ENCODE measurements at places on chromosomes 3 and 15. TPM values are rescaled to one million over a fixed set of nuclear protein-coding genes. Genes with fewer than 3 reads are reported as not detected.

Gene WDR93
- not detected for polyA plus RNA-seq

GRCh38 chr3:10012106-10012505 is 14.1 kb upstream of the FANCD2 start:
- no peaks in the 10 kb centered on the region for H3K27me3 ChIP-seq
- no peaks in the 10 kb centered on the region for H3K36me3 ChIP-seq
- no peak overlapping the region for H3K27ac ChIP-seq
- no peak overlapping the region for H3K4me3 ChIP-seq

DNA sequence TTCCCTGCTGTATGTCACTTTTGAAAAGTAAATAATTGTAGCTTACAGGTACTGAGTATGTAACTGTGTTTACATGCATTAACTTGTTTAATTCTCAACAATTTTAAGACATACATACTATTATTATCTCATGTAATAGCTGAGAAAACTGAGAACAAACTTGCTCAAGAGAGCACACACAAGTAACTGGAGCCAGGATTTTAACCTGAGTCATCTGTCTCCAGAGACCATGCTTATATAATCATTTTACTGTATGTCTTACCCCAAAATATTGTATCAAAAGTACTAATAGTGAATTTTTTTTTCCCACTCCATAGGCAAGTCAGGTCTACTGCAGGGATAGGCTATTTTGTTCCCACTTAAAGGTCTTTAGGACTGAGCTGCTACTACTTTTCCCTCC is 95.4 kb downstream of the FEZF2 start:
- no peak for DNase-seq
- H3K27ac ChIP-seq, result no peak overlapping the region
- no peak overlapping the region for H3K4me3 ChIP-seq

DNA sequence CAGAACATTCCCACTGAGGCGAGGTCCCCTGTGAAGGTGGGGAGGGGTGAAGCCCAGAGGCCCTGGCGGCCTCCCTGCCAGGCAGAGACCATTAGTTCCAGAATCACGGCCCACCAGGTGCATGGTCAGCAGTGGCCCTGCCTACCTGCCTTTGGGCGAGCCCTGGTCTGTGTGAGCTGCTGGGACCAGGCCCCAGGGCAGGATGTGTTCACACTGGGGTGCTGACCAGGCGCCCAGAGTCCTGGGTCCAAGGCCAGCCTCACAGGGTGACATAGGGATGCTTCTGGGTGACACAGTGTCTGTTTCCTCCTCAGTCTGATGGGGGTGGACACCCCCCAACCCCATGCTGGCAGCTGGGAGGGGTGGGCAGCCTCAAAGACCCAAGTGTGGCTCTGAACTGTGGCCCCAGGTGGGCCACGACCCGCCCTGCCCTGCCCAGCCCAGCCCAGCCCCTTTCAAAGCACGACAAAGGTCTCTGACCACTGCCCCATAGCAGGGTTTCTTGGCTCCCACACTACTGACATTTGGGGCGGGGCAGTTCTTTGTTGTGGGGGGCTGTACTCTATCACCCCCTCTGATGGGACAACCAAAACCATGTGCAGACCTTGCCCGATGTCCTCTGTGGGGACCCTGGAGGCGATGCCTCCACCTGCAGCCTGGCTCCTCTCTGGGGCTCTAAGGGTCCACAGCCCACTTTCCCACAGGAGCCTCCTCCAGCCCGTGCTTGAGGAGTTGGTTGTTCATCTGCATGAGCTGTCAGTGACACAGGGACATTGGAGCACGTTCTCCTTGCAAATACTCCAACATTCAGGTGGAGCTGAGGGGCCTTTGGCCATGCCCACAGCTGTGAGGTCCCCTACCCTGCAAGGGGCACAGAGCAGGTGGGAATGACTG is 44.8 kb upstream of the SLC41A3 start:
- H3K27ac ChIP-seq, result no peak overlapping the region
- H3K27me3 ChIP-seq, result no peaks in the 10 kb centered on the region
- H3K4me3 ChIP-seq, result no peak overlapping the region
- no peak for DNase-seq
- H3K36me3 ChIP-seq, result no peaks in the 10 kb centered on the region
- H3K4me1 ChIP-seq, result no peaks in the 10 kb centered on the region

- no peak for DNase-seq
- H3K4me3 ChIP-seq, result no peak overlapping the region
- H3K27me3 ChIP-seq, result no peaks in the 10 kb centered on the region
- no peaks in the 10 kb centered on the region for H3K4me1 ChIP-seq
These were observed 51.0 kb upstream of the SH3GL3 start for GRCh38 chr15:83396101-83396500.

Gene GATM
- polyA plus RNA-seq, result not detected

- no peaks in the 10 kb centered on the region for H3K27me3 ChIP-seq
- no peak for DNase-seq
- no peak overlapping the region for H3K4me3 ChIP-seq
- H3K36me3 ChIP-seq, result no peaks in the 10 kb centered on the region
These were observed 299.2 kb downstream of the FHIT start for GRCh38 chr3:60952055-60952454.

DNA sequence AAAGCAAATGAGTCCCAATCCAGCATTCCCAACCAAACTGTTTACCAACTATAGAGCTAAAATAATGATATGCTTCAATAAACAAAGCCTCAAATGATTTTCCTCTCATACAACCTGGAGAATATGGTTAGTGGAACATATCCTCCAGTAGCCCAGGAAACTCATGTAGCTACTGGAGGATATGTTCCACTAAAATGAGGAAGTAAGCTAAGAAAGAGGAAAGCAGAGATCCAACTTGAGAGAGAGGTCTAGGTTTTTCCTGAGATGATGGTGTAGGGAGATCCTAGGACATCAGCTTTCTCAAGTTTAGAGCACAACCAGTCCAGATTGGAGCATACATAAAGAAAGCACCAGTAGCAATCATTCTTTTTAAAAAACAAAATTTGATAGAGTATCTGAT is 44.6 kb upstream of the SLC4A7 start:
- H3K4me1 ChIP-seq, result peaks cover 9% of the 10 kb centered on the region
- DNase-seq, result no peak
- H3K27ac ChIP-seq, result no peak overlapping the region
- H3K27me3 ChIP-seq, result no peaks in the 10 kb centered on the region
- no peak overlapping the region for H3K4me3 ChIP-seq

GRCh38 chr3:68467465-68467864 is 464.9 kb downstream of the TAFA4 start:
- no peaks in the 10 kb centered on the region for H3K36me3 ChIP-seq
- no peak overlapping the region for H3K27ac ChIP-seq
- no peak overlapping the region for H3K4me3 ChIP-seq
- no peak for DNase-seq
- H3K27me3 ChIP-seq, result no peaks in the 10 kb centered on the region

Gene CRYBG3
- polyA plus RNA-seq, result 0.83 TPM

Gene PRTG
- polyA plus RNA-seq, result not detected

- H3K27ac ChIP-seq, result no peak overlapping the region
- H3K4me1 ChIP-seq, result no peaks in the 10 kb centered on the region
- no peak overlapping the region for H3K4me3 ChIP-seq
- no peaks in the 10 kb centered on the region for H3K36me3 ChIP-seq
- no peak for DNase-seq
- H3K27me3 ChIP-seq, result no peaks in the 10 kb centered on the region
These were observed 156.0 kb upstream of the SOX2 start for GRCh38 chr3:181555681-181556080.

GRCh38 chr15:80121546-80121945 is 31.3 kb upstream of the FAH start:
- H3K4me3 ChIP-seq, result no peak overlapping the region
- DNase-seq, result no peak
- H3K27ac ChIP-seq, result no peak overlapping the region
- no peaks in the 10 kb centered on the region for H3K4me1 ChIP-seq
- H3K36me3 ChIP-seq, result peaks cover 6% of the 10 kb centered on the region

DNA sequence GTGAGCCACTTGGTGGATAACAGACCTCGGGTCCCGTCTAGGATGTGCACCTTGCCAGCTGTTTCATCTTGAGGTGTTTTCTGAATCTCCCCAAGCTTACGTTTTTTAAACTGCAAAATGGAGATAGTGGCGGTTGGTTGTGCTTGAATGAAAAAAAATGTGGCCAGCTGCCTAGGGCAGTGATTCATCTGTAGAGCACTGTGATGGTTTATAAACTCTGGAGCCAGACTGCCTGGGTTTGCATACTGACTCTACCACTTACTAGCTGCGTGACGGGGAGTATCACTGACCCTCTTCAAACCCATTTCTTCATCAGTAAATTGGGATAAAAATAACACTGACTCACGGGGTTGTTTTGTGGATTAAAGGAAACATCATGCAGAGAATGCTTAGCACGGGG is 159.1 kb downstream of the CHL1 start:
- no peak overlapping the region for H3K27ac ChIP-seq
- DNase-seq, result no peak
- no peak overlapping the region for H3K4me3 ChIP-seq
- H3K4me1 ChIP-seq, result no peaks in the 10 kb centered on the region

DNA sequence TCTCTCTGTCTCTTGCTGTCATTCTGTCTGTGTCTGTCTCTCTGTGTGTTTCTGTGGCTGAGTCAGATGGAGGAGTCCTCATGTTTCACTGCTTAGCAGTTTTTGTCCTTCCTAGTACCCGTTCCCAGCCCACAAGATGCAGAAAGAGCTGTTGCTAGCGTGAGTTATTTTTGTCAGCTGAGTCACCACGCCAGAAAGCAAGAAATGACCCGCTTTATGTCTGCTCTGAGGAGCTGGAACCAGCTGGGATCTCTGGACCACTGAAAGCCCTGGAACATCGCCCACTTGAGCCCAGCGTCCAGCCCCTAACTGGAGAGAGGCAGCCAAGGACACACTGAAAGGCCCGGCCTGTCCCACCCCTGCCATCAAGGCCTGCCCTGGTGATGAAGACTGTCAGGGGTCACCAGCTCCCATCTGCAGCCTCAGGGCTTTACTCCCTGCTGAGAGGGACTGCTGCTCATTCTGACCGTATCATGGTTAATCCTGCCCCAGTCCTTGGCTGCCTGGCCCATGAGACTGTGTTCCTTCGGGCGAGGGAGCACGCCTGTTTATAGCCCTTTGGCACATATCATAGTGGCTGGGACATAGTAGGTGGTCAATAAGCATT is 101.7 kb upstream of the TPM1 start:
- no peak overlapping the region for H3K4me3 ChIP-seq
- DNase-seq, result no peak
- H3K27ac ChIP-seq, result no peak overlapping the region
- no peaks in the 10 kb centered on the region for H3K36me3 ChIP-seq
- no peaks in the 10 kb centered on the region for H3K27me3 ChIP-seq

Gene MANF
- polyA plus RNA-seq, result 64.1 TPM

DNA sequence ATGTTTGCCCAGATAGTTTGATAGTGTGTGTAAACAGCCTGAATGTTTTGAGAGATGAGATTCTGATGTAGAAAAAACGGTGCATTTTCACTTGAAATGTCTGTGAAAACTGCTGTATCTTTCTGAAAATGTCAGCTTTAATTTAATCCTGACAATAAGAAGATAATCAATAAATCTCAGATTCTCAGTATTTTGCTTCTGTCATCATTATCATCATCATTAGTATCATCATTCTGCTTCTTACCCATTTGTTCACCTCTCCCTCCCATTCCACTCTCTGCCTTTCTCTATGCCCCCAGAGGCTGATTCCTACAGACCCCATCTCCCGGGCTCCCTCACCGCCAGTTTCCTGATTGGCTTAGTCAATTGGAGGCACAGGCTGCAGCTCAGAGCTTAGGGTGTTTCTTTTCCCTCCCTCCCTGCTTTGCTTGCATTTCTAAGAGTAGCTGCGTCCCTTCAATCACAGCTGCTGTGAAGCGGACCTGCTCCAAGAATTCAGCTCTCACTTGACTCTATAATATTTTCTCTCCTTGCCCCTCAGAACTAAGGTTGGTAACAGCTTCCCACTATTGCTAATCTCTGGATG is 8.2 kb upstream of the SNTN start:
- H3K27ac ChIP-seq, result no peak overlapping the region
- no peaks in the 10 kb centered on the region for H3K27me3 ChIP-seq
- no peak for DNase-seq
- H3K4me3 ChIP-seq, result no peak overlapping the region
- H3K36me3 ChIP-seq, result no peaks in the 10 kb centered on the region

Gene NAA50
- 77.5 TPM for polyA plus RNA-seq

Gene AMOTL2
- polyA plus RNA-seq, result not detected

DNA sequence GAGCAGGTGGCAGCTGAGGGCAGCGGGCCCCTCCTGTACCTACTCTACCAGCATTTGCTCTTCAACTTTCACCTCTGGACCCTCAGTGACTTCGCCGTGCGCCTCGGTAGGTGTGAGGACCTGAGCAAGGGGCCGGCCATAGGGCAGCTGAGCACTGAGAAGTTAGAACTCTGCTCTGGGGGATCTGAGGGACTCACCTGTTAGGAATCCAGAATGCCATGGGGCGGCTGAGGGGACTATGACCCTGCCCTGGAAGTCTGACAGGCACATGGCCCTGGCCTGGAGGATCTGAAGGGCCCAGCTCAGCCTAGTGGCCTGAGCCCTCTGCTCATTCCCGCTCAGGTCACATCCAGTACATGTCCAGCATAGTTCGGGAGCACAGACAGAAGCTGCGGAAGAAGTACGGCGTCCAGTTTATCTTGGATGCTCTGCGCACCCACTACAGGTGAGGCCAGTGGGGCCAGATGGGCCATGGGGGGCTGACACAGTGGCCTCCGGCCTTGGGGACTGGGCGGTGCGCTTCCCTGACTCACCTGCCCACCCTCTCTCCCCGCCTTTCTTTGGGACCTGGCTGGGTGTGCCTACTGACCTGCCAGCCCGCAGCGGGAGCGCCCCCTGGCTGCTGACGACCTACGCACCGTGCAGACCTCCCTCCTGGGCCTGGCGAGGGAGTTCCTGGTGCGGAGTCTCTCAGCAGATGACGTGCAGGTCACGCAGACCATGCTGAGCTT is 18.8 kb downstream of the NBEAL2 start:
- DNase-seq, result peak; percentile 72
- peaks cover 87% of the 10 kb centered on the region for H3K36me3 ChIP-seq
- H3K27me3 ChIP-seq, result no peaks in the 10 kb centered on the region

DNA sequence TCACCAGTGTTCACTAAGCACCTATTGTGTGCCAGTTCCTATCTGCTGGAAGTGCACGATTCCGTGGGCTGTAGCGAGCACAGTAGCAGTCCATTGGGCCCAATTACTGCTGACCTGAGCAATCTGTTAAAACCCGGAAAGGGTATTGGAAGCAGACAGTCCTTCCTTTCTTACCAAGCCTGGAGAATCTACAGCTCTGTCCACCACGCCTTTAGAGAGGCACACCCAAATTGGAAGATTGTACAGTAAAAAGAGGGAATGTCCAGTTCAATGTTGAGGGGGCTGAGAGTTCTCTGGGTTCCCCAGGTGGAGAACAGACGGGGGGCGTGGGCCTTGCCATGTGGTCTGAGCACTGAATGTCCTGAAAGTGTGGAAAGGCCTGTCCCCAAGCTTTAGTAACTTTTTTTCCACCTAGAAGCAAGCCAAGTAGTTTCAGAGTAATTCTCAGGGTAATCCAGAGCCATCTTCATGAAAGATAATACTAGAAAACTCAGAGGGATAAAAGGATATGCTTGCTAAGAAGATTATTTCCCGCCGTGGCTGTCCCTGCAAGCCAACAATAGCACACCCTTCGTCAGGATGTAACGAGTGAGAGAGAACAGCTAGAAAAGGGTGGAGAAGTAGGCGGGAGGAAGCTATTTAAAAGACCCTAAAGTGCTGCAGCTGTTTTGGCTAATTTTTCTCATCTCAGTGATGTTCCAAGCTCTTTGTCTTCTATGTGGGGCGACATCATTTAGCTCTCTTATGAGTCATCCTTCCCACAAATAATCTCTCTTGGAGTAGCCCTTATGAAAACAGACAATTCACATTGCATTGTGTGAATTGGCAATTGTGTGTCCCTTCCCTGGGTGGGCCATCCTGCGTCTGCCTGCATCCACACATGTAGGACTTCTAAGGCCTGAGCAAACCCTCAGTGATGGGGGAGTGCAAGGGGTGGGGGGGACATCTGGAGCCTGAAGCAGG is 181.0 kb downstream of the ATG7 start:
- H3K27ac ChIP-seq, result no peak overlapping the region
- no peak overlapping the region for H3K4me3 ChIP-seq
- no peaks in the 10 kb centered on the region for H3K27me3 ChIP-seq
- H3K36me3 ChIP-seq, result no peaks in the 10 kb centered on the region

Measured in CD4-positive, alpha-beta memory T cell (primary cell).